GM06990 (cell line): ENCODE measurements at places on chromosomes 6 and 20.

GRCh38 chr20:13265941-13266340 is 44.9 kb downstream of the ISM1 start:
- no peak for DNase-seq

- no peak for DNase-seq
Measured at GRCh38 chr6:39772559-39773273, 19.5 kb upstream of the DAAM2 start.

- peak; percentile 60 for DNase-seq
Measured at GRCh38 chr6:36028088-36028876, 674 bp downstream of the MAPK14 start.

GRCh38 chr6:49430187-49430586 is 32.9 kb downstream of the MMUT start:
- no peak for DNase-seq

GRCh38 chr6:119495230-119495683 is 145.7 kb upstream of the MAN1A1 start:
- DNase-seq = no peak

- DNase-seq = no peak
Measured at GRCh38 chr6:53352360-53352759, 3.6 kb upstream of the ELOVL5 start.

DNA sequence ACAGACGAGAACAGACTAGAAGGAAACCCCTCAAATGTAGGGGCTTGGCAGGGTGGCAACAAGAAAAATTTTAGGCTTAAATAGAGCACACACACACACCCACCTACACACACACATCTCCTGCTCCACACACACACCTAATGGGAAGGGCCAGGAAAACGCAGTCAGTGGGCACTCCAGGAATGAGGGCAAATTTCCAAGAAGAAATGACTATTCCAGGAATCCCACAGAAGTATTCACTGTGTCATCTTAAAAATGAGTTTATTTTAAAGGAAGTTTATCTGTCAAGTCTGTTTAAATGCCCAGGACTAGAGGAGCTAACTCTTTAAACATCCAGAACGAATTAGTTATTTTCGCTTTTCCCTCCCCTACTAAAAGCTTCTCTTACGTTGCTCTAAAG is 13.0 kb downstream of the ALDH8A1 start:
- no peak for DNase-seq

DNA sequence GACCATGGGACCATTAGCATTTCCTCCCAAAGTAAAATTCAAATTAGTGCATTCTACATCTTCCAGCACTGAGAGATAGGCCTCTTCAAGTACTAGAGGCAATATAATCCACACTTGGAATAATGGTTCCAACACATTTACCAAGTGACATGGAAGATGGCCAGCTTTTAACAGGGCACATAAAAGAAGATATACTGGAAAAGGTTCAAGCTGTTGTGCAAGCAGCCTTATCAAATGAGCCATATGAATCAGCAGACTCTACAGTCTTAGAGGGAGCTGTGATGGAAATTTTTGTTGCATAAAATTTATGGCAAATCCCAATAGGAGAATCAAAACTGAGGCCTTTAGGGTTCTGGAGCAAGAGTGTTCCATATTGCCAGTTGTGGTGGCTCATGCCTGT is 526.6 kb upstream of the IRAK1BP1 start:
- DNase-seq = no peak

DNA sequence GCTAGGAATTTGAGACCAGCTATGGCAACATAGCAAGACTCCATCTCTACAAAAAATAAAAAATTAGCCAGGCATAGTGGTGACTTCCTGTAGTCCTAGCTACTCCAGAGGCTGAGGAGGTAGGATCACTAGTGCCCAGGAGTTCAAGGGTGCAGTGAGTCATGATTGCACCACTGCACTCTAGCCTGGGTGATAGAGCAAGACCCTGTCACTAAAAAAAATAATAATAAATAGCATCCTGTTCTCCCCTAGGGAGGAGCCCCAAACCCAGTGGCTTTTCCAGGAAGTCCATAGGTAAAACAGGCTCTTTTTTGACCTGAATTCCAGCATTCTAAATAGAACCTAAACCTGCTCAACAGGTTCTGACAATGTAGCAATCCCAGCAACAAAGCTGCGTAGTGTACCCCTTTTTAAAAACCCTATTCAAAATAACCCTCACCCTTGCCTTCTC is 192.0 kb downstream of the ALDH8A1 start:
- no peak for DNase-seq

DNA sequence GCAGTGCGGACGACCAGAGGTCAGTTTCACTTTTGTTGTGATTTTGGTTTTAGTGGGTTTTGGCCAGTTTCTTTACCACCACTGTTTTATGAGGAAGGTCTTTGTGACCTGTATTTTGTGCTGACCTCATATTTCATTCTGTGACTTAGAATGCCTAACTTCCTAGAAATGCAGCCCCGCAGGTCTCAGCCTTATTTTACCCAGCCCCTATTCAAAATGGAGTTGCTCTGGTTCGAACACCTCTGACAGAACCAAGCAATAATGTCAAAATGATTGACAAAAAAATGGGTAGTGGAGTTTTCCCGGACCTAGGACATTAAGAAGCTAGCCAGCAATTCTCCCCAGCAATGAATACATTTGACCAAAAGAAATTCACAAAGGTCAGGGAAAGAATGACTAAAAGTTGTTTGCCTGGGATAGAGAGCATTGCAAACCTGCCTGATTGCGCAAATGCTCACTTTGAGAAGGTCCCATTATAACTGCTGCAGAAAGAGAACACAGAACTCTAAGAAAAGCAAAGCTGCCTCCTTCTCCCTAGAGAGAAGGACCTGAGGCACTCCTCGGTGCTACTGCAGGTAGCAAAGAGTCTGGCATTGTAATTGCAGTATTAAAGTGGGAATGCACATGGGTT is 288.8 kb downstream of the ADGB start:
- no peak for DNase-seq

DNA sequence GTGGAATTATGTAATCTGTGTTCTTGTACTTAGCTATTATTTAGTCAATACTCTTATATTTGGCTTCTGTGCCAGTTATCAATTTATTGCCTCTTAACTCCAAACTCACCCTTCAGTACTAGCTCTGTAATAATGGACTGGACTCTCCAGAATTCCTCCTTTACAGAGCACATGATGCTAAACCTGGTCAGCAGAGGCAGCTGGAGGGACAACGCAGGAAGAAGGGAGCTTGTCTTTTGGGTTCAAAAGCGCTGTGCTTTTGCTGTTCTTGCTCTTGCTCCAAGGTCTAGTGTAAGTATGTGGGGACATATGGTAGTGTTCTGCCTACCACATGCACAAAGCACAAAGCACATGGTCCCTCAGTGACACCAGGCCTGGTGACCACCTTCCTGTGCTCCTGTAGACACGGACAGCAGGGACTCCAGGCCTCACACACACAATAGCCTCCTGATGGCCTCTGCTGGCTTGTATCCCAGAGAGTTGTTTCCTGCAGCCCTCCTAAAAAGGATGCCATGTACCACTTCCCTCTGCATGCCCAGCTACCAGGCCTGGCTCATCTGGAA is 46.1 kb downstream of the CHD6 start:
- DNase-seq = no peak

DNA sequence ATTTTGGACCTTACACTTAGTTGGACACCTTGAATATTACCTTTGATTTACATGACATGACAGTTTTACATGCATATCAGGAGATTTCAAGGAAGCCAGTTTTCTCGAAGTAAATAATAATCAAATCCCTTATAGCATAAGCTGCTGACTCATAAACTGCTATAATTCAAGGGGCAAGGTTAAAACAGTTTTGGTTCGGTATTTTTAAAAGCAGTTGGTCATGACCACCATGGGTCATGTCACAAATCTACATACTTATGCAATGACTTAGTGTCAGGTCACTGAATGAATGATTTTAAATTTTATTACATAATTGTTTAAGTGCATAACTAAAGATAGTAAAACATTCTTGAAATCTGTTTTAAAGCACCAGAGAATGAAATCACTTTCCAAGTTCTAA is 158.0 kb downstream of the DST start:
- DNase-seq = no peak

GRCh38 chr6:148999929-149000468 is 253.2 kb downstream of the UST start:
- DNase-seq = no peak

GRCh38 chr6:140563728-140564127 is 1189.3 kb upstream of the CITED2 start:
- no peak for DNase-seq

- DNase-seq = no peak
Measured at GRCh38 chr20:2757969-2758368, 42.5 kb downstream of the CPXM1 start.

- no peak for DNase-seq
Measured at GRCh38 chr6:54817236-54817635, 29.3 kb upstream of the FAM83B start.

- no peak for DNase-seq
Measured at GRCh38 chr6:62039605-62040004, 246.4 kb downstream of the KHDRBS2 start.

DNA sequence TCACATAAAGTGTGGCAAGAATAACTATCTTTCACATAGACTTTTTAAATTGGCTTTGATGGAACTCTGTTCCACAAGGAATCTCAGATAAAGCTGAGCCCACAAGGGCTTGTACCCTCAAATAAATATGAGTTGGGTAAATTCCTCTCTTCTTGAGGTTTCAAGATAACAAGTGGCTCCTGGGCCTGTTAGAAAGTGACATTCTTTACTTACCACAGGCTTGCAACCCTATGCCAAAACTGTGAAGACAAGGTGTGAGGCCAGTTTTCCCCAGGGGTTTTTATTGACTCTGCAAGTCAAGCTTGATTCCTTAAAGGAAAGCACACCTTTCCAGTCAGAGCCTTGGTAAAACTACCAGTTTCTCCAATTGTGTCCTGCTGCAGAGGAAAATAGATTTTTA is 664.8 kb upstream of the GJE1 start:
- no peak for DNase-seq

- DNase-seq = no peak
Measured at GRCh38 chr6:134414793-134415192, 96.9 kb upstream of the SGK1 start.

DNA sequence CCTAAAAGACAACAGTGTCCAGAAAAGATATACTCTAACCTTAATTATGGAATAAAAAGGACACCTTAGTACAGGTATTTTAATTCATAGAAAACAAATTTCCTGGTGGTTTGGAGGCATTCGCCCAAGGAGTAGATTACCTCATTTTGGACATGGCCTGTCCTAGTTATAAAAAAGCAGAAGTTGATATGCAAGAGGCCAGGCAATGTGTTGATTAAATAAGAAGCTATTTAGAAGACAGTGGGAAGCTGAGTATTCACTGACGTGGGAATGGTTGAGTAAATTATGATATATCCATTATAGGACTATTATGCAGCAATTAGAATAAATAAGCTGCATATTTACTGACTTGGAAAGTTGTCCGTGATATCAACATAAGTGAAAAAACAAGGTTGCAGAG is 314.9 kb downstream of the ALDH8A1 start:
- no peak for DNase-seq

- no peak for DNase-seq
Measured at GRCh38 chr6:116010790-116011401, 49.8 kb downstream of the FRK start.

GRCh38 chr6:137882225-137882961 is 15.3 kb downstream of the TNFAIP3 start:
- no peak for DNase-seq

DNA sequence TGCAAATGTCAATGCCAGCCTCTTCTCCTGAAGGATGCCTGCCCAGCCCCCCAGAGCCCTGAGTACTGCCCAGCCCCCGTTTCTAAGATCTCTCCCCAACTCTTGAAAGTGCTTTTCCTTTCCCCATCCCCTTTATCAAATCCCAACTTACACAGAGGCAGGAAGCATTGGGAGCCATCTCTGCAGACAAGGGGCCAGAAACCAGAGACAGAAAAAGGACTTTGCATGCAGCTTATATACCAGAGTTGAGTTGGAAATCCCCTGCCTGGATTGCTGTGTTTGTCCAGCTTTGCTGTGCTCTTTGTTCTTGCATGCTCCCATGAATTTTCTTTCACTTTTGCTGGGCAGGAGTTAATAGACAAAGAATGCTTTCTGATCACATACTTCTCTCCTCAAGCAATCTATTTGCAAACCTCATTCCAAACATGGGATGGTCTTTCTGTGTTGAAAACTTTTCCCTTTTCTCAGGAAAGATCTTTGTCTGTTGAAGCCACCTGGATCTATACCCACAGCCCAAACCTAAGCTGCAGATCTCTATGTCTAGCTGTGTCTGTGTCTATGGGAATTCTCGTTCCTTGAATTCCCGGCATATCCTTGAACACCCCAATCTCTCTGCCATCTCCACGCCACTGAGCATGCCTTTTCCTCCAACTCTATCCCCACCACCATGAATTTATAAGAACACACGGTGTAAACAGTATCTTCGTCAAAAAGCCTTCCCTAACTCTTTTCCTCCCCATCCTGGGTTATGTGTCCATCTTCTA is at the start of gene UBD:
Gene UBD, minus strand, starts transcription at position 209 of the 764 bp plus-strand sequence. Its CDS starts 31 bp downstream, at position 178.
- DNase-seq = no peak

- no peak for DNase-seq
Measured at GRCh38 chr6:116450769-116451740, 10.1 kb upstream of the CALHM6 start.

GRCh38 chr6:112054001-112054400 is at the start of gene CCN6:
Gene CCN6 (plus strand): TSS chr6:112054104. CDS start chr6:112054358, 254 bp downstream.
- DNase-seq = no peak

DNA sequence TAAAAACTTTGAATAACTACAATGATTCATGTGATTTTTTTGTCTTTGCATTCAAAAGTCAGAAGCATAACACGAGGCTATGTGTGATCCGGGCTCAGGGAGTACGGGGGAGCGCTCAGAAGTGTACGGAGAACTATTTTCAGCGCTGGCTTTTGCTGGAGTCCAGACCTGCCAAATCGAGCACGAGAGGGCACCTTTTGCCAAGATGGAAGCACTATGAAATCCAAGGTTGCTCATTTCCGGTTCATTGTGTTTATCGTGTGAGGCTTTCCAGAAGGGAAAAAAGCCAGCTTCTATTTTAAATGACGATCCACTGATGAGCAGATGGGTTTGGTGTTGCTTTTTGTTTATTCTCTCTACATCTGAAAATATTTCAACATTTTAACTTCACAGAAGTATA is 11.3 kb downstream of the RAMACL start:
- no peak for DNase-seq

GRCh38 chr6:16524380-16524707 is 236.9 kb downstream of the ATXN1 start:
- DNase-seq = no peak

- no peak for DNase-seq
Measured at GRCh38 chr20:53381568-53382262, 211.9 kb downstream of the ZNF217 start.

DNA sequence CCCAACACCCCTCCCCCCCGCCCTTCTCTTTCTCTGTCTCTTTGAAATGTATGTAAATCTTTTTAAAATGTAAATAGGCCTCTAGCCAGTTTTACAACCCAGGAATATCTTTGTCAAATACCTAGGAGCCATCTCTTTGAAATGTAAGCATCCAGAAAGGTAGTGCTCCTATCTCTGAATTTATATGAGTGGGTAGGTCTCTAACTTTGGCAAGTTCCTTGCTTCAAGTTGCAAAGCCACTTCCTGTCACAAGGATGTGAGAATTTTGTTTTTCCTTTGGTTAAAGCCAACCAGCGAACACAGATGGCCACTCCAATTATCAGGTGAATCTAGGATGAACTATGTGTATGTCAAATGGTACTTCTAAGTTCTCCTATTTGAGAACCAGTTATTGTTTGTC is 6.2 kb upstream of the DEFB132 start:
- DNase-seq = no peak

GRCh38 chr20:41664584-41664983 is 46.4 kb upstream of the CHD6 start:
- DNase-seq = peak; percentile 13

GRCh38 chr20:3794701-3795420 is 1.2 kb upstream of the CDC25B start:
- no peak for DNase-seq

- no peak for DNase-seq
Measured at GRCh38 chr6:168791917-168792316, 350.9 kb downstream of the SMOC2 start.
